ENCODE measurements at places on chromosomes 4 and X.

DNA sequence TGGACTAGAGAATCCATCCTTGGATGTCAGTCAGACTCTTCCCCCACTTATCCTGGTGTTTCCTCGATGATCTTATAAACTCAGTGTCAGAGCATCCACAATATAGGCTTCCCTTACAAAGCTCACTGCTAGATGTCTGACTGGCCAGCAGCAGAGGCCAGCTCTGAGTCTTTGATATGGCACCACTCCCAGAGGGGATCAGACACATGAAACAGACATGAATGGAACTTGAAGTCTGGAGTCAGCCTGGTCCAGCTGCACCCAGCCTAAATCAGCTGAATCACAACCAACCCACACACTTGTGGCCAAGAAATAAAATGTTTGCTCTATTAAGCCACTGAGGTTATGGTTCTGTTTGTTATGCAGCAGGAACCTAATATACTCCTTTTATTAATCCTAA, 129.6 kb upstream of the MED14 start:
- DNase-seq, result no peak

GRCh38 chrX:24479924-24480323, 14.8 kb downstream of the PDK3 start:
- DNase-seq, result peak; percentile 33

- DNase-seq, result no peak
Observed at GRCh38 chr4:16626945-16627344, 271.5 kb downstream of the LDB2 start.

GRCh38 chrX:86137071-86137470, 11.2 kb upstream of the DACH2 start:
- DNase-seq, result no peak

DNA sequence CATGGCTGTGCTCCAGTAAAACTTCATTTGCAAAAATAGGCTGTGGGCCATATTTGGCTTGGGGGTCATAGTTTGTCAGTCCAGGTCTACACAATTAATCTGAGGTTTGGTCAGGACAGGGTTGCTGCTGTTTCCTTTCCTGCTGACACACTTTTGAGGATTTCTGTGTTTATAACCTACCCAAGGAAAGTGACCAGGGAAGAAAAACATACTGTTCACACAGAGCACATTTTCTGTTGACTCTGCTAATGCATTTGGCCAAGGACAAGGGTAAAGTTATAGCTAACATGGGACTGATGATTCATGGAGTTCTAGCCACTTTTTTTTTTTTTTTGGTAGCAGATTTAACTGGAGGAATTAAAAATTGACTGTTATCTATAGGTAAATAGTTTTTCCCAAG, 43.9 kb upstream of the GEMIN8 start:
- DNase-seq, result no peak

DNA sequence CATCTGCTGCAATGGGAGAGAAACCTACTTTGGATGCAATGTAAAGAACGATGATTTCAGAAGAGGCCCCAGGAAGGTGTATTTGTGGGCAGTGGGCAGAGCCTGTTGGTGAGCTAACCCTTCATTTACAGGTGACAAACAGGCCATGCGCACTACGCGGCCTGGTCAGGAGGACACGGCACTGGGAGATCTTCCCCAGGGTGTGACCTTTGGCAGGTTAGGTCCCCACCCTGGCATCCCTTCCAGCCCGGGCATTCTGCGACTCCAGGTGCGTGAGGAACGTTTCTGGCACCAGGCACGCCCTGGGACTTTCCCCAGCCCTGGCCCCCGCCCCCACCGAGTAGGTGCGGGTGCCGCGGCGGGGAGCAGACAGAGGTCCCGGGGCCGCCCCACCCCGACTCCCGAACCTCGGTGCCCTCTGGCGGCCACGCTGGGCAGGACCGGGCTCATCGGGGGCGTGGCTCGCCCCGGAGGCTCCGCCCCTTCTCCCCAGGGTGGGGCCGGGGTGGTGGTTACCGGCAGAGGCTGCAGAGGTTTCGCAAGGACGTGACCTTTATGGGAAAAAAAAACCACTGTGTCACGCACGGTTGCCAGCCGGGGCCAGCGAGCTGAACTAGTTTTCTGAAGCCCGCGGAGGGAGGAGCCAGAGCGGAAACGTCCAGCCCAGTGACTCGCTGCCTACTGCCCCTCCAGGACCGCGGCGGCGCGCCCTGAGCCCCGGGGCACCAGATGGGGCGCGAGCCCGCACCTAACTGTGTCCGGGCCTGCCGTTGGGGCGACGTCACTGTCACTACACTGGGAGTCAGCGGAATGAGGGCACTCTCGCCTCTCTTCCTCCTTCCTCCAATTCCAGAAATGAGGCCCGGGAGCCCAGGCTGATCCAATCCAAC, 5.0 kb upstream of the NYX start:
- DNase-seq, result peak; percentile 58

GRCh38 chr4:186158021-186158813, 33.1 kb upstream of the CYP4V2 start:
- no peak for DNase-seq

DNA sequence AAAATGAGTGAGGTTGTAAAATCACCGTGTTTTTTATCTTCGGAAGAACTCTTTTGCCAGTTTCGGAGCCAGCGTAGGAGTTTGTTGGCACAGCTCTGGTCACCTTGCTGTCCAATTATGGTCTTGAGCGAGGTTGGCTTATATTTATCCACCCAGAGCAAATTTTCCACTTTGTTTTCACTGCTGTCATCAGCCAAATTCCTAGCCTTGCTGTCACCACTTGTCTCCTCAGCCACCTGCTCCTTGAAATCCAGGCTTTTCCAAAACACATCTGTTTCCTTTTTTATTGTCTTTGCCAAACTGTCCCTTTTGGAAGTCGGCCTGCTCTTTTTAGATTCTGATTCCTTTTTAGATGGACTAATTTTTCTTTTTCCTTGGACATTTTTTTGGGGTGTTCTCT, 57.6 kb downstream of the RFC1 start:
- no peak for DNase-seq

DNA sequence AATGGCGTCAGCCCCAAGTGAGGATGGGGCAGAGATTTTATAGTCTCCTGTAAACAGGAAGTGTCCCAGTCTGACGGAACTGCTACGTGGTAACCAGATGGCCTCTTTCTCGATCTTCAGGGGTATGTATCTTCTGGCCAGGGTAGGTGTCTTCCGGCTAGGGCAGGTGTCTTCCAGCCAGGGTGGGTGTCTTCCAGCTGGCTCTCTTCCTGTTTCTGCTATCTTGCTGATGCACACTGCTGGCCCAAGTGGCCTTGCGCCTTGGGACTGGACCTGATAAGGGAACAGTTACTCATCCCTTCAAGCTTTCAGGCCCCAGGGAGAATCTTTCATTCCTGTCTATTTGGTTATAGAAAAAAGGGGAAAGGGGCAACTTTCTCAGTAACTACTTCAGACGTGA, 178.7 kb upstream of the MAGEE2 start:
- DNase-seq, result no peak

DNA sequence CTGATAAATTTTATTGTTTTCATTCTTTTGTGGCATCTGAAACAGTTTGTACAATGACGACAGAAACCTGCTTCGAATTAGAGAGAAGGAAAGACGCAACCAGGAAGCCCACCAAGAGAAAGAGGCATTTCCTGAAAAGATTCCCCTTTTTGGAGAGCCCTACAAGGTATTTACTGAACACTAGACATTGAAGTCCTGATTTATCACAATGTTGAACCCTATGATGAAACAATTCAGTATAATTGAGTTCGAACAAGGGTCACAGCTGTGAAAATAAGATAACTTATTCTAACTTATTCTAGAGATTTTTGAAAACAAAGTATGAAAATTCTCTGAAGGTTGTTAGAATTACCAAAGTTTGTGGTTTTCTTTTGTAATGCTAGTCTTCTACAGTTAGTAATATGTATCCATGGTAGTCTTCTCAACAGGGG, 111.3 kb downstream of the AFF1 start:
- DNase-seq, result no peak

DNA sequence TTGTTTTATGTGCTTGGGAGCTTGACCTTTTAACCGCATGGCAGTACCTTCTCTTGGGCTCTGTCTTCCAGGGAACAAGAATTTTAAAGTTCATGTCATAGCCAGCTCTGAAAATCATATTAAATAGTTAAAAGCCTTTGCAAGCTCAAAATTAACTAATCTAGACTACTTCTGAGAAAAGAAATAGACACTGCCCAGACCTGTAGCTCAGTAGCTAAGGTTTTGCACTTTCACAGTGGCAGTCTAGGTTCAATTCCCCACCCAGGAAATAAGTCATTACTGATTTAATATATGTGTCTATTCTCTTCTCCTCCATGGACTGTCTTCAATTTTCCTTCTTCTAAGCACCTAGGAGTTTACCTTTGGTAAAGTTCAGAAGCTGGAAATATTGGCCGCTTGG, 27.4 kb downstream of the HSD17B11 start:
- DNase-seq, result no peak
